ENCODE measurements at places on chromosomes 2 and 18. TPM values are rescaled to one million over a fixed set of nuclear protein-coding genes. Genes with fewer than 3 reads are reported as not detected.

The CREG2 gene
- not detected for total RNA-seq

The TFCP2L1 gene
- total RNA-seq, result 22.0 TPM

- no peak for DNase-seq
Measured at GRCh38 chr2:157359628-157360027, 34.0 kb upstream of the ERMN start.

DNA sequence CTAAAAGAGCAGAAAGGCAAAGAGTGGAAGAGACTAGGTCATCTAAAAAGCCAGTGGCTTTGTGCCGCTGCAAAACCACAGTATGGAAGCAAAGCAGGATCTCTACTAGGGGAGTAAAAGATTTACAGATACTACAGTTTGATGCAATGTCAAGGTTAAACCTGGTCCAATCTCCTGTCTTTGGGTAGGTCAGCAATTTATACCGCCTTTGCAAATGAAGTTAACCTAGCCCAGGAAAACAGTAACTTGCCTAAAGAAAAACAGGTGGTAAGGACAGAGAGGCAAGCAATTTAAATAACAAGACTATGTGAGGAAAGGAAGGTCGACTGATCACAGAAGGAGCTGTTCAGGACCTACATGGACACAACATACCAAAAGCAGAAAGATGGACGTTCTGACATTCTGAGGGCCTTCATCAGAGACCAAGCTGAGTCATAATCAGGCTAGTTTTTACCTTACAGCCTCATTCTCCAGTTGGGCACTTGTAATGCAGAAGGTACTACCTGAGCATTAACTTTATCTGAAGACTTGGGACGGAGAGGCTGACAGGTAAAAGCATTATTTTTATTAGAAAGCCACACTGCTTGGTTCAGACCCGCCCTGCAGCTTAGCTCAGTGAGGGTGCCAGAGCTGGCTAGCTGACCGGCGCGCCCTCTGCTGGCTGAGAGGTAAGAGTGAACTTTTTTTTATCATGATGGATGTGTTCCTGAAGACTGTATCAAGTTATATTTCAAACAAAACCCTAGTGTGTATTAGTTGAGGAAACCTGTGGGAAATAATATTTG is 15.9 kb downstream of the CDKL4 start:
- DNase-seq, result peak; percentile 89

DNA sequence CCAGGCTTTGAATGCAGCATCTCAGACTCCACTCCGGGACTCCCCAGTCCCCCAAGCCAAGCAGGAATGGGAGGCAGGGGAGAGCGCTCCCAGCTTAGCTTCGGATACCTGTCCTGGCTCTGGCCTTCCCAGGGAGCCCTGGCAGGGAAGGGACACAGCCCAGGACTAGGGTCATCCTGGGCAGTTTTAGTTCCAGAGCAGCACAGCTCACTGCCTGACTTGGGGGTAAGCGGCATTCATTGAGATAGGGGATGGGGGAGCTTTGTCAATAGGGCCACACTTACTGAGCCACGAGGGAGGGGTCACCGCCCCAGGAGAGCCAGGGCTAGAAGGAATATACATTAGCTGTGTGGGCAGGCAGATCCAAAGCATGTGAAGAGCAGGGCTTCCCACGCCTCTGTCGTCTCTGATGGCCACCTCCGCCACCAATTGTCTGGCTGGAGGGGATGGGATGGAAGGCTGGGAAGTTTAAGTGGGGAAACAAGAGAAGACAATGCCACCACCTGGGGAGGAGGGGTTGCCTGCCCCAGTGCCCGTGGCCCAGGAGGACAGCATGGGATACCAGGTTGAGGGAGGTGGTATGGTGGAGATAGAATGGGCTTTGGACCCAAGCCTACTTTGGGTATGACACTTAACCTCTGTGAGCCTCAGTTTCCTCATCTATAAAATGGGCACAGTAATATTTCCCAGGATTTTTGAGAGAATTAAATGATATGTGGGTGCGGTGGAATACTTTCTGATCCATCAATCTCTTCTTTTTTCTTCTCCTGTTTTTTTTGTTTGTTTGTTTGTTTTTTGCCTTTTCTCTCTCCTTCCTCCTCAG is 40.2 kb downstream of the SCTR start:
- DNase-seq, result no peak

DNA sequence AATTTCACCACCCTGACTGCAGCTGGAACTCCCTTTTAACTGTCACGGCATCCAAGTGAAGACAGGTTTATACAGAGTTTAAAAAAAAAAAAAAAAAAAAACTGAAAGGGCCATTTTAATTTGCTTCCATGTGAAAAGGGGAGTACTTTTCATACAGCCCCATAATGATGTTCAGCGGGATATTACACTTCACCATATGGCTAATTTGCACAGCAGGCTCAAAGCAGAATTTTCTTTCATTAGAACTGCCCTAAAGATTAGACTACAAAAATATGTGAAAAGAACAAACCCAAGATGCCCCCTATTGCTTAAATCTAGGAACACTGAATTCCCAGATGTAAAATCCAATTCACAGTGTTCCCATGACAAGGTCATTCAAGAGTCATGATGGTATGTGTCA is 301.8 kb downstream of the EXOC6B start:
- DNase-seq, result no peak

All from upper lobe of right lung (tissue), 1 donor.